ENCODE measurements at places on chromosomes 5 and 9.

DNA sequence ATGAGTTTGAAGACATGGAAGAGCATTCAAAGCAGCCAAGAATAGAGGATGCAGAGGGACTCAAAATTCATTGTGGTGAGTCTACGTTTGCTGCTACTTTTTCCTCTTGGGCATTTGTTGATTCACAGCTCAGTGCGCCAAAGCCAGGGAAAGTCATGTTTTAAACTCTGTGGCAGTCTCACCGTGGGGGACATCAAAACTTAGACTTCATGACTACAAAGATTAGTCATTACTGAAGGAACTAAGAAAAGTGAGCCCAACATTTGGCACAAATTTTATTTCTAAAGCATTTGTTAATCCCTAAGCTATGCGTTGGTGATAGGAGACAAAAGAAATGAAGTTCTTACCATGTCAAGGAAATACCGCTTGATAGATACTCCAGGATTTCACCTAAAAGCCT, 73.7 kb upstream of the MTAP start:
- H3K4me3 ChIP-seq, result no peak overlapping the region
- H3K36me3 ChIP-seq, result no peaks in the 10 kb centered on the region
- no peaks in the 10 kb centered on the region for H3K27me3 ChIP-seq
- DNase-seq, result no peak
- H3K4me1 ChIP-seq, result no peaks in the 10 kb centered on the region

- H3K4me1 ChIP-seq, result peaks cover 33% of the 10 kb centered on the region
- no peaks in the 10 kb centered on the region for H3K27me3 ChIP-seq
- H3K4me3 ChIP-seq, result peak within 1 kb of the TSS; percentile 90
- DNase-seq, result peak; percentile 95
Measured at GRCh38 chr5:151020304-151021110, at the start of gene GPX3. Gene GPX3 (plus strand): TSS chr5:151020591. CDS start chr5:151020655, 64 bp downstream.

DNA sequence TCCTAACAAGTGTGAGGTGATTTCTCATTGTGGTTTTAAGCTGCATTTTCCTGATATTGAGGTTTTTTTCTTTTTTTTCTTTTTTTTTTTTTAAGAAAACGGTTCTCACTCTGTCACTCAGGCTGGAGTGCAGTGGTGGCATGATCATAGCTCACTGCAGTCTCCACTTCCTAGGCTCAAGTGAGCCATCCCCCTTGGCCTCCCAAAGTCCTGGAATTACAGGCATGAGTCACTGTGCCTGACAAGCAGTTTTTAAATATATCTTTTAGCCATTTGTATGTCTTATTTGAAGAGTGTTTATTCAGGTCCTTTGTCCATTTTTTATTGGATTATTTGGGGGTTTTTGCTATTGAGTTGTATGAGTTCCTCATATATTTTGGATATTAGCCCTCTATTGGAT, 53.8 kb downstream of the GCNT1 start:
- H3K4me3 ChIP-seq, result no peak overlapping the region
- H3K4me1 ChIP-seq, result no peaks in the 10 kb centered on the region
- no peaks in the 10 kb centered on the region for H3K27me3 ChIP-seq
- no peak overlapping the region for H3K27ac ChIP-seq

DNA sequence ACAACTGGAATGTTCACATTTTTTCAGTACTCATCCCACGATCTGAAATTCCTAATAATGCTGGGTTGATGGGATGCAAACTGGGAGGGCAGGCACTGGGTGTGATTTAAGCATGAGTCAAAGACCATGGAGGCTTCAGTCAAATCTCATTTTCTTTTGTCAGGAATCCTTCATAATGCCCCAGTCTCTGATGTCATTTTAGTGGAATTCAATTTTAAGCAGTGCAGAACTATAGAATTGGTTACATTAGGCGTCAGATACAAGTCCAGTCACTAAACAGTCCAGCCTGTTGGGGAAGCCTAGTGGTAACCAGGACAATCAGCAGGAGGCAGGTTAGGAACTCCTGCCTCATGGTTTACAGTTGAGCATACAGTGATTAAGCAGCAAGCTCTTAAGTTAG, 41.0 kb upstream of the TMEM215 start:
- H3K27ac ChIP-seq, result no peak overlapping the region
- no peaks in the 10 kb centered on the region for H3K4me1 ChIP-seq
- H3K36me3 ChIP-seq, result no peaks in the 10 kb centered on the region
- no peaks in the 10 kb centered on the region for H3K27me3 ChIP-seq

DNA sequence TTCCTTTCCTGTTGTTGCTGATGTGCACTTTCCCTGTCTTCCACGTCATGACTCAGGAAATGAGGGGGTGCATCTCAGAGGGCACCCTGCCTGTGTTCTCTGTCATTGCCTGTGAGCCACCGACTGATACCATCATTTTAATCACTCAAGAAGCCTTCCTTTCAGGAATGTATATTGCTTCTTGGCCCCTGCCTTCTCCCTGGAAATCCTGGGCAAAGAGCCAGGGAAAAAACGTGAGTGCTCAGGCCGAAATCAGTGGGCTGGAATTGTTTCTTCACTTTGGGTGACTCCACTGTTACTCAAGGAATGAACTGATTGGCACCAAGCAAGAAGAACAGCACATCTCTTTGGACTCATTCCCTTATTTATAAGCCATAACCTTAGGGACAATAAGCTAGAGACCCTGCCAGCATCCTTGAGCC, 126.1 kb downstream of the SNX18 start:
- peaks cover 43% of the 10 kb centered on the region for H3K4me1 ChIP-seq
- no peak overlapping the region for H3K4me3 ChIP-seq
- no peak for DNase-seq

DNA sequence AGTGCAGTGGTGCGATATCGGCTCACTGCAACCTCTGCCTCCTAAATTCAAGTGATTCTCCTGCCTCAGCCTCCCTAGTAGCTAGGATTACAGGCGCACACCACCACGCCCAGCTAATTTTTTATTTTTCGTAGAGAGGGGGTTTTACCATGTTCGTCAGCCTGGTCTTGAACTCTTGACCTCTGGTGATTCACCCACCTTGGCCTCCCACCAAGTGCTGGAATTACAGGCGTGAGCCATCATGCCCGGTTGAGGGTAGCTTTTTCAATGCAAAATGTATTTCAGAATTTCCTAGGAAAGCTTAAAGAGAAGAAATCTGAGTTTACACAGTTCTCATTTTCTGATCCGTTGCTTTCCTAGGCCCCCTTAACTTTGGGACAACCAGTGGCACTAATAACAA, 15.7 kb downstream of the BDP1 start:
- peaks cover under 1% of the 10 kb centered on the region for H3K36me3 ChIP-seq
- H3K27me3 ChIP-seq, result no peaks in the 10 kb centered on the region
- H3K4me1 ChIP-seq, result no peaks in the 10 kb centered on the region
- no peak for DNase-seq
- no peak overlapping the region for H3K27ac ChIP-seq

- peaks cover 9% of the 10 kb centered on the region for H3K4me1 ChIP-seq
- no peak overlapping the region for H3K27ac ChIP-seq
- DNase-seq, result no peak
- no peaks in the 10 kb centered on the region for H3K27me3 ChIP-seq
- H3K4me3 ChIP-seq, result no peak overlapping the region
Measured at GRCh38 chr5:143714629-143715028, 97.3 kb upstream of the HMHB1 start.

Data from tibial nerve (tissue), 4 donors.